Stimulated activated CD8-positive, alpha-beta memory T cell treated with anti-CD3 and anti-CD28 coated beads, Interleukin-4, amount 100 ng/mL, for 48 hours (primary cell): ENCODE measurements at places on chromosomes 5 and 9.

GRCh38 chr9:81741103-81741502 is 51.8 kb upstream of the TLE1 start:
- no peak for DNase-seq

DNA sequence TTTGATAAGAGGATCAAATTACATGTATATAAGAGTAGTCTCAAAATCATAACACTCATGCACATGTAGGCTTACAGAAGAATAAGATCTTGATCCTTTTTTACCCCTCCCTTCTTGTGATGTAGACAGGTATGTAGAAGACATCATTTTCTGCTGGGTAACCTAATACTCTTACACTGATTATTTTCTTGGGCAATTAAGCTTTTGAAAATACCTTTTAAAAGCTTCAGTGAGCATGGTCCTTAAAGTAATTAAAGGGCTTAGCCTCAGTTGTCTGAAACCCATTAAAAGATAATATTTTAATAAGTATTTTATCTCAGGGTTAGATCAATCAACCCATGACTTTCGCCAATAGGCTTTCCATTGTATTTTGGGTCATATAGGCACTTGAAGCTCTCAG is 50.6 kb downstream of the ALDH1A1 start:
- no peak for DNase-seq

DNA sequence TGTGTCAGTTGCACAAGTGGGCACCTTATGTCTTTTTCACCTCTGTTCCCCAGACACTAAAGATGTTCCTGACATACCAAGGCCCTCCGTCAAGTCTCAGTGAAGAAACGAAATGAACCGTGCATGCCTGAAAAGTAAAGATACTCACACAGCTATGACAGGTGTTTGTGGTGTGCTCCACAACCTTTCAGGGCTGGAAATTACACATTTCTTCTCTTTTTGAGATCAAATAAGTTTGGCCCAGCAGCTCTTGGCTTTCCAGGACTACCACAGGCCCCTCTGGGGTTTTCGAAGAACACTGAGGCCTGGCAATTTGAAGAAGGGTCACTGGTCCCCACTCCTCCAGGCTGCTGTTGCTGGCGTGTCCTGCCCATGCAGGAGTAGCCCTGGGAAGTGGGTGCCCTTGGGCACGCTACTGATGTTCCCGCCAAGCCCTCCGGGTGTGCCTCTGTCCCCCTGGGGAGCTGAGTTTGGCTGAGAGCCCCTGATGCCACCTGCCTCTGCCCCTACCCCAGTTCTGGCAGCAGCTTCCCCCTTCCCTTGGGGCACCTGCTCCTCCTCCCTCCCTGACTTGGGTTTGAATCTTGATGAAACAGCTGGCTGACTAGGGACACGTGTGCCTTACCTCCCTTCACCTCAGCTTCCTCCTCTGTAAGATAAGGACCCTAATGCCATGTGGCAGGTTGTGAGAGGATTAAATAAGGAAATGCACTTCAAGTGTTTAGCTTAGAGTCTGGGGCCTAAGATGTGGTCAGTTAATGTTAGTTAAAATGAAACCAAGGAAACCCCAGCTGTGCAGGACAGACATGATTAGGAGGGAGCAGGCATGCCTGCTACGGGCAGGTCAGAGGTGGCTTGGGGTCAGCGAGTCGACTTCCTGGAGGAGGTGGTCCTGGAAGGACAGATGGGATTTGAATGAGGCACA is 49.1 kb upstream of the GADD45G start:
- DNase-seq: no peak

DNA sequence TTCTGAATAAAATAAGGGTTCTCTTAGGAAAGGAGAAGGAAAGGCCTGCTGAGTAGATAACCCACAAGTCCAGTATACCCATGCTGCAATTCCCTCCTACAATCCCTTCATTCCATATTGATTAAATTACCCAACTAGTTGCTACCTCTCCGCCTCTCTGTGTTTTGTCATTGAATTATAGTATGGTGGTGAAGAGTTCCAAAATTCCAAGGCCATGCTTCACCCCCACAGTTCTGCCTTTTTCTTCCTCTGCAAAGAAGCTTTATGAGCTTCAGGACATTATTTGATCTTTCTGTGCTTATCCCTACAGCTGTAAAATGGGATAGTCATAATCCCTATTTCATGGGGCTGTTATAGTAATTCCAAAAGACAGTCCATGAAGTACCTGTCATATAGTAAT is 215.6 kb downstream of the ACTL7B start:
- no peak for DNase-seq

DNA sequence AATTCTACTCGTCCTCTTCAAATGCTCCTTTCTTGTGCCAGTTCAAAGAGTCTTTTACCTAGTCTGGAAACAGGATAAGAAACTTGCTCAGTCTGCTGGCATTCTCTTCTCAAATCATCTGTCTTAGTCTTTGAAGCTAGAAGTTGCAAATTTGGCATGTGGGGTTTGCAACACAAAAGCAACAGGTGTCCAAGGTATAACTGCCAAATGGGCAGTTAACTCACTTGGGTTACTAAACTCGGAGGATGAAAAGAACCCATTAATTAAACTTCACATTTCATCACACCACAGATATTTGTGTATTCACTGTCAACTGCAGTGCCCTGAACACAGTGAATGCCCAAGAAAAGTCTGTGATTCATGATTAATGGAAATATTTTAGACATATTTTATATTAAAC is 108.0 kb upstream of the TARS1 start:
- no peak for DNase-seq

DNA sequence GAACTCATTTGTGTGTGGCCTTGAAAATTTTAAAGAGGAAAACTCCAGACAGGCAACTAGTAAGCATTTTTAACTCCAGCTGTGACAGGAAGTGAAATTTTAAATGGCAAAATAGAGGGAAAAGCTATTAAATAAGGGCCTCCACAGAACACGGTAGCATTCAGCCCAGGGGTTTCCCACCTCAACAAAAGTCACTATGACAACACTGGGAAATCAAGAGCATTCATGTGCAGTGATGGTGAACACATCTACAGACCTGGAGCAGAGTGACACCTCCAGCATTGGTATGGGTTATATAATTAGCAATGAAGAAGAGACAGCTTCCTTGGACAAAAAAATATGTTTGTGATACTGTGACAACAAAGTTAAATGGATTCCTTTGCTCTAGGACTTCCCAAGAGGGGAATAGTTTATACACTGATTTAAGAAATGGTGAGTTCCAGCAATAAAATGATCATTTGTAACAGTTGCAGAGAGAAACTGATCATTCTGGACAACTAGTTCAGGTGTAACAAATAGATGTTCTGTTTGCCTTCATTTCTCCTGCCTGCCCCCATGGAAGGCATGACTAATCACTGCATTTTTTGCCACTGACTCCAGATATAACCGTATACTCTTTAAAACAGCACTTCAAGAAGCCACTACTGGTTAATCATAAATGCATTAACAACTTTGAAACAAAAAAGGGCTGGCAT is 93.3 kb upstream of the SLC44A1 start:
- no peak for DNase-seq

GRCh38 chr5:14256756-14257393 is 113.7 kb downstream of the TRIO start:
- no peak for DNase-seq

- DNase-seq: no peak
Measured at GRCh38 chr5:142097681-142098080, 10.9 kb upstream of the NDFIP1 start.

GRCh38 chr5:55894135-55894534 is 43.0 kb downstream of the IL31RA start:
- DNase-seq: no peak

GRCh38 chr5:172846249-172846648 is 12.2 kb downstream of the ERGIC1 start:
- no peak for DNase-seq

GRCh38 chr5:89996890-89997289 is 412.7 kb downstream of the CETN3 start:
- DNase-seq: no peak

GRCh38 chr5:91706785-91707520 is 323.8 kb upstream of the ARRDC3 start:
- no peak for DNase-seq

DNA sequence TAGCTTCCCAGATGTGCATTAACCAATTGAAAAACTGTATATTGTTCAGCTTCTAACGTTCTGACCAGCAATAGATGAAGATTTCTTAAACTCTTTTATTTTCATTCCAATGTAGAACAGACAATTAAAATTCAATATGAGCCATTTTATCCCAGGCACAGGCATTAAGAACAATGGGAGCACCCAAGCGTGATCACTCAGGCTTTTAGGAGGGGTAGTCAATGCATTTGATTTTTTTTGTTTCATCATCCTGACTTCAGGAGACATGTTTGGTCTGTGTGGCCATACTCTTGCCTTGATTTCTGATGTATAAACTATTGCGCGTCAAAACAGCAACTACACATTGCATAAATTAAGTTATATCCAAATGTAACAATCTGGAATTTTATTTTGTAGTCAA is 653.0 kb upstream of the RORB start:
- no peak for DNase-seq

- DNase-seq: no peak
Measured at GRCh38 chr9:108687006-108687987, 168.5 kb downstream of the ACTL7B start.

- no peak for DNase-seq
Measured at GRCh38 chr9:112439825-112440224, 46.8 kb upstream of the KIAA1958 start.

DNA sequence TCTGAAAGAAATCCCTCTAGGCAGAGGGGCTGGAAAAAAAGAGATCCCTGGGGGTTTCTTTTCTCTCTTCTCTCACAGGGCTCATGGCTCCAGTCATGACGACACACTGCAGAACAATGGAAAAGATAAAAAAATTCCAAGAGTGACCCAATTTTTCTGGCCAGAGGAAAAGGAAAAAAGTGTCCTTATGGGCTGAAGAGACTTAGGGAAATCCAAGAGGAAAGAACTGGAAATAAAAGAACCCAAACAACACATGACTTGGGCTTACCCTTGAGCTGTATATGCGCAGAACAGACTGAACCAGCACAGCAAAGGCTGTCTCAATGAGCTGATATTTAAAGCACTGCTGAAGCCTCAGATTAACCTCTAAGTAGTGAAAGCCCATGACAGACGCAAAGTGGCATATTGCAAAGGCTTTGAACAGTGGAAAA is 102.4 kb downstream of the SMIM23 start:
- DNase-seq: no peak

- no peak for DNase-seq
Measured at GRCh38 chr5:56656846-56657726, 158.3 kb upstream of the MAP3K1 start.

GRCh38 chr9:13717322-13718054 is 438.0 kb upstream of the MPDZ start:
- no peak for DNase-seq

- DNase-seq: no peak
Measured at GRCh38 chr9:71504636-71505035, 263.7 kb downstream of the CEMIP2 start.

- DNase-seq: no peak
Measured at GRCh38 chr5:64685866-64686265, 4.4 kb upstream of the SHISAL2B start.

DNA sequence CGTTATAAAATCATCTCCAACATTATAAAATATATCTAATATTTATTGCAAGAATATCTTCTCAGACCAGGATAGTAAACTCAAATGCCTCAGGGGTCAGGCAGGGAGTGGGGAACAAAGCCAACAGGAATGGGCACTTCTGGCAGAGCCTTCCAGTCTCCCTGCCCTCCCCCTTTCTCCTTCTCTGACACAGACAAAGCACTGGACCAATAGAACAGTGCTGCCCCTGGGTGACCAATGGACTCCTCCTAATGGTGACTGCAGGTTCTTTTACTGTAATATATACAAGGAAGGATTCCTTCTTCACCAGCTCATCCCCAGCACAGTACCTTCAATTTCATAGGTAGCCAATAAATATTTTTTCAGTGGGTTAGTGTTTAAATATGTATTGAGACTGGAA is 31.1 kb upstream of the MAMDC2 start:
- DNase-seq: no peak

DNA sequence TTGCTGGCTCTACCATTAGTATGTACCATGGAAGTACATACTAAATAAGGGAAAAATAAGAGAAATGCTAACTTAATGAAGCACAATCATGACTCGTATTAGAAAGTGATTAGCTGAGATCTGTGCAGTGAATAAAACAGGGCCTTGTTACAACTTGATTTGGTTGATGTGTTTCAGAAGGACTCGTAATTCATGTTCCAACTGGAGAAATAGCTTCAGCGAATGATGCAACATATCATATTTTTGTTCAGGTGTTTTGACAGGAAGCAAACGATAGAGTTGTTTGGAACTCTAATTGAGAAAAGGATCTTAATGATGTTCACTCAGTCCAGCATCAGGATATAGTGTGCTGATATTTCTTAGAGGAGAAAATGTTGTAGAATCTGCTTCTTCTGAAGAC is 474.6 kb upstream of the WWC1 start:
- DNase-seq: no peak

DNA sequence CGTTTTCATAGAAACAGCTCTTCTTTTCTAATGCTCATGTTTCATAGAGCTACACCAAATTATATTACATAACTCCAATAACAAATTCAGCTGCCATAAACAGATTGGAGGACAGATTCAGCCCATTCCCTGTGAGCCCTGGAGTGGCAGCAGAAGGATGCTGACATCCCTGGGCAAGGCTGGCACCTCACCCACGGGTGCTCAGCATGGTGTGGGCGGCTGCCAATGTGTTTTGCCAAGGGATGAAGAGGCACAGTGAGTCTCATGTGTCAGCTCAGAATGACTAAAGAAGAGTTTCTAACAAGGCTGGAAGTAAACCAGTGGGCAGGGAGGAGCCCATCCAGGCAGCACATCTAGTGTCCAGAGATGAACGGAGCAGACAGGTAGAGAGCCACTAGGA is 127.1 kb upstream of the ICE1 start:
- no peak for DNase-seq

DNA sequence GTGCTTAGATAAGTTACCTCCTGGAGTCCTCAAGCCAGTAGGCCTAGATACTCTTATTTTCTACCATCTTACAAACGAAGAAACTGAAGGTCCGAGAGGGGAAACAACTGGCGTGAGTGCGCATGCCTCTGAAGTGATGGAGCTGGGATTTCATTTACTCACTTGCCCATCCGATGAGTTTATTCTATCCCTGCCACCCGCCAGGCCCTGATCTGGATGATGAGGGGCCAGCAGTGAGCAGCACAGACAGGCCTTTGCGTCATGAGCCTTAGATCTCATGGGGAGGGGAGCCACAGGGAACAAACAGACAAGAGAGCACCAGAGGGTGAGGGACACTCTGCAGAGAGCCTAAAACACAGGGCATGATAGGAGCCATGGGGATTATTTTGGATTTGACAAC is 34.1 kb upstream of the SLC2A8 start:
- no peak for DNase-seq

- no peak for DNase-seq
Measured at GRCh38 chr9:18343784-18344183, 130.2 kb upstream of the ADAMTSL1 start.

DNA sequence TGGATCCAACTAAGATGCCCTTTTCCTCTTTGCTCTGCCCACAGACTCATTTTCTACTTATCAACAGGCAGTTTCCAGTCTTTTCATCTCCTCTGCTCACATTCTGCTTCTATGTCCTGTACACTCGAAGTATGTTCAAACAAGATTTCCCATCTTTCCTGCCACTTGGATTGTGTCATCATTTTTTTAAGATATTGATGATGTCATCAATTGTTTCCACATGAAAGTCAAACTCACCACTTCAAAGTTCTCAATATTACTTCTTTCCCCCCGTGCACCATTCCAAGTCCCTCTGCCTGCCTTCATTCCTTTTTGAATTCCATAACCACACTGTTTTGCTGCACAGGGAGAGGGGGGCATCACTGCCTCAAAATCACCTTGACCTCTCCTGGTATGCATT is 175.0 kb upstream of the RFX3 start:
- DNase-seq: no peak

GRCh38 chr9:133203506-133204075 is 5.5 kb downstream of the OBP2B start:
- DNase-seq: no peak
